ENCODE measurements at places on chromosomes 3 and 15. TPM values are rescaled to one million over a fixed set of nuclear protein-coding genes. Genes with fewer than 3 reads are reported as not detected.

Gene DPPA2
- total RNA-seq = not detected

Gene ZIC4
- total RNA-seq = not detected

DNA sequence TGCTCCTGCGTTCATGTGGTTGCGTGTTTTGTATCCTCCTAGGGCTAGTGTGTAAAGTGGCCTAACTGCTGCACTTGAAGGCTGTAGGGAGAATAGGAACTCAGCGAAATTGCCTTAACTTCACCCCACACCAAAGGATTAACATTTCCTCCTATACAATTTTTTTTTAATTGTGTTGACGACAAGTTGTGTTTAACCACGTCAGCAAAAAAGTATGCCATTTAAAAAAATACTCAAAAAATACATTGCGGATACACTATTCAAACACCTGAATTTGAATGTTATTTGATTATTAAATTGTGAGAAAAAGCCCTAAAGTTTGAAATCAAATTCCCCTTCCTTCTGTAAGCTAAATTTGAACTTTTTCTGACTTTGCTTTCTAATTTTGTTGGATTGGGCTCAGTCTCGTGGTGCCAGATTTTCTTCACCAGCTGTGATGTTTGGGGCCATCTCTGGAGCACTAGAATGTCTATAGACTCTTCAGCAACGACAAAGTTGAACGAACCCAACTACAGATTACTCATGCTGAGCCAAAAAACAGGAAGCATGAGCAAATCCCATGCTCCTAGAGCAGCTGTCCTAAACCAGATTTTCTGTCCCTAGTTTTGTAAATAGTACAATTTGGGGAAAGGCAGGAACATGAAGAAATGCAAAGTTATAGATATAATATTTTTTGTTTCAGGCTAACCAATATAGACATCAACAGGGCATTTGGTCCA, 8.1 kb upstream of the SLC9A9 start:
- no peaks in the 10 kb centered on the region for H3K36me3 ChIP-seq
- H3K4me3 ChIP-seq = no peak overlapping the region
- no peak for DNase-seq

- H3K27me3 ChIP-seq = no peaks in the 10 kb centered on the region
- no peak overlapping the region for H3K4me3 ChIP-seq
- H3K4me1 ChIP-seq = peaks cover 28% of the 10 kb centered on the region
- no peaks in the 10 kb centered on the region for H3K36me3 ChIP-seq
- no peak overlapping the region for H3K27ac ChIP-seq
Measured at GRCh38 chr3:71708476-71709105, 16.6 kb downstream of the EIF4E3 start.

- H3K27me3 ChIP-seq = no peaks in the 10 kb centered on the region
- DNase-seq = no peak
- no peak overlapping the region for H3K4me3 ChIP-seq
- H3K36me3 ChIP-seq = no peaks in the 10 kb centered on the region
- no peak overlapping the region for H3K27ac ChIP-seq
Measured at GRCh38 chr3:148954981-148955380, 36.4 kb upstream of the GYG1 start.

DNA sequence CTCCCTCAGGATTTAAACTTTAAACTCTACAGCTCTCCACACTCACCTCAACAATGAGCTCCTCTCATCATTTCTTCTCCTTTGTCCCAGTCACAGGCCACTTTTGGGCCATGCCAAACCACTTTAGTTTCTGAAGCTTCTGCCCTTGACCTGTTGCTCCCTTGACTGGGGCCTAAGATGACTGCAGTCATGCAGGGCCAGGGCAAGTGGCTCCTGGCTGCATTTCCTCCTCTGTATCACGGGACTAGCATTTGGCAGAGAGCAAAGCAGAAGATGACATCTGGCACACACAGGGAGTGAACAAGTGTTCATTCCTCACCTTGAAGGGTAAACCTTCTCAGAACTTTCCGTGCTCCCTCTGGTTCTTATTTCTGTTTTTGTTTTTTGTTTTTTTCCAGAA, 136.9 kb downstream of the PDE8A start:
- no peak for DNase-seq
- H3K27me3 ChIP-seq = no peaks in the 10 kb centered on the region
- H3K4me3 ChIP-seq = no peak overlapping the region
- H3K36me3 ChIP-seq = no peaks in the 10 kb centered on the region
- no peaks in the 10 kb centered on the region for H3K4me1 ChIP-seq

DNA sequence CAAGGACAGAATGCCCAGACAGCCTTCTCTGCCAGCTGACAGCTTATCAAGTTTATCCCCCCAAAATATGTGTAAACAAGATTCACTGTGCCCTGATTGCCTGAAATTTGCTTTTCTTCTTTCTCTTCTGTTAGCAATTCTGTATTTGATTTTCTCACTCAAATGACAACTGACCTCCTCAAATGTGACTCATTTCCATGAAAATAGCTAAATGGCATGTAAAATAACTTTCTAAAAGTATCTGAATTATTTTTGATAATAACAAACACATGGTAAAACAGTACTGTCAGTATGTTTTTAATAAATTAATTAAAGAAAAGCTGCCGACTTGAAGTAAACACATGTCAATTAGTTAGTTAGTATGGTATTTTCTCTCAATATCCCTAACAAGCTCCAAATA, 202.3 kb upstream of the STAC start:
- no peak overlapping the region for H3K4me3 ChIP-seq
- H3K4me1 ChIP-seq = no peaks in the 10 kb centered on the region
- DNase-seq = no peak
- no peaks in the 10 kb centered on the region for H3K36me3 ChIP-seq
- no peak overlapping the region for H3K27ac ChIP-seq

Gene STAC
- not detected for total RNA-seq

DNA sequence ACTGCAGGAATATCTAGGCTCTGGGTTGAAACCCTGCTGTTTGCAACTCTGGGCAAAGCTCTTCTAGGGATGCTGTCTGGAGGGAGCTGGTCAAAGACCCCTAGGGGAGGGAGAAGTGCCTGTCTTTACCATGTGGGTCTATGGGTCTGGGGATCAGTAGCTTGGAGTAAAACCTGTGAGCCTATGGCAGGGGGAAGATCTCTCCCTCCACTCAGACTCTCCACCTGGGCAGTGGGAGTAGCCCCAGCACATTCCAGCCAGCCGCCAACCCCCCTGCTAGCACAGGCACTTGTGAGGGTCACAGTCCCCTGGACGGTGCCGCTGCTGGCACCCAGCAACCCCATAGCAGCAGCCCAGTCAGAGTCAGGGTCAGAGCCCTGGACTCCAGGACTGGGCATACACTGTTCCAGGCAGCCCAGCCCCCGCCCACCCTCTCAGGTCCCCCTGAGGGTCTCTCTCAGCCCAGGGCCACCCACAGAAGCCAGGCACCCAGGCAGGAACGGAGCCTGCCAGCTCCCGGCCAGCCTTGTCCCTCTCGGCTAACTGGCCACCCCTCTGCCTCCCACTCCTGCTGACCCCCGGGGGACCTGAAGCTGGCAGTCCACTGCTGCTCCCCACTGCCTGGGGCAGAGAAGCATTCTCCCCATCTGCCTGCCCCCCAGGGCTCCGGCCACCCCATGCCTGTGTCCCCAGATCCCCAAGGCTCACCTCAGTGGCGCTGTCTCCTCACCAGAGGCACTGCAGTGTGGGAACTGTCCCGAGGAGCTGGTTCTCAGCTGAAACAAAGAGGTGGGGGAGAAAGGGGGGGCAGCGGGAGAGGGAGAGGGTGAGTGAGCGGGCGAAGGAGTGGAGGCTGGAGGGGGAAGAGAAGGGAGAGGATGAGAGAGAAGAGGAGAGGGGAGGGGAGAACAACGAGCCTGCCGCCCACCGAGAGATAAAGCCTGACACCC, 10.8 kb downstream of the GLYCTK start:
- no peaks in the 10 kb centered on the region for H3K36me3 ChIP-seq
- no peak for DNase-seq

DNA sequence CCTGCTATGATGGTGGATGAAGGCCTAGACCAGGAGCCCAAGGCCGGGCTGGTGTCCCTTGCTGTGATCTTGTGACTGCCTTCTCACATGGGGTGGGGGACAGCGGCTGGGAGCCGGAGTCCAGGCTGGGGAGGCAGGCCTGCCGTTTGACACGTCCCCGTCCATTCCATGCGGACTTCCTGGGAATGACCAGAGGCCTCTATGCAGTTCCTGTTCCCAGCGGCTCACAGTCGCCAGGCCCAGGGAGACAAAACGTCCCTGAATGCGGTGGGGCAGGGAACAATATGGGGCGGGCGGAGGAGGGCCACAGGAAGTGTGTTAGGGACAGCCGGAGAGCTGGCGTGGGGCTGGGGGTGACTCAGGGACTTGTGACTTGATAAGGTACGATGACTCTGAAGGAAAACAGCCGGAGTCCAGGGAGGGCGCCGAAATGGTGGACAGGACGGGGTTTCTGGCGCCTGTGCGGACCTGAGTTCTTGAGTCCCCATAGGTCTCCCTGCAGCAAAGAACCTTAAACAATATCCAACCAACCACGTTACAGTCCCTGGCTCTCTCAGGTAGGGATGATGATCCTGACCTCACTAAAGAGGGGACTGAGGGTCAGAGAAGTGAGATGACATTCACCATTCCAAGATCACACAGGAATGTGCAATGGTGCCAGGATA, 40.5 kb upstream of the SMAD6 start:
- no peaks in the 10 kb centered on the region for H3K36me3 ChIP-seq
- H3K4me3 ChIP-seq = no peak overlapping the region
- no peaks in the 10 kb centered on the region for H3K27me3 ChIP-seq
- H3K4me1 ChIP-seq = no peaks in the 10 kb centered on the region

Gene SV2B
- total RNA-seq = 0.15 TPM

GRCh38 chr3:13769422-13769821, 110.4 kb downstream of the WNT7A start:
- H3K4me1 ChIP-seq = no peaks in the 10 kb centered on the region
- H3K4me3 ChIP-seq = no peak overlapping the region
- DNase-seq = no peak
- H3K27me3 ChIP-seq = no peaks in the 10 kb centered on the region

- H3K27ac ChIP-seq = no peak overlapping the region
- no peak for DNase-seq
- H3K36me3 ChIP-seq = no peaks in the 10 kb centered on the region
- H3K27me3 ChIP-seq = no peaks in the 10 kb centered on the region
- H3K4me1 ChIP-seq = no peaks in the 10 kb centered on the region
Measured at GRCh38 chr3:112437146-112438022, 61.9 kb downstream of the BTLA start.

GRCh38 chr3:16520241-16520969, 6.9 kb upstream of the RFTN1 start:
- H3K27ac ChIP-seq = no peak overlapping the region
- no peak overlapping the region for H3K4me3 ChIP-seq
- no peaks in the 10 kb centered on the region for H3K36me3 ChIP-seq
- H3K27me3 ChIP-seq = no peaks in the 10 kb centered on the region

DNA sequence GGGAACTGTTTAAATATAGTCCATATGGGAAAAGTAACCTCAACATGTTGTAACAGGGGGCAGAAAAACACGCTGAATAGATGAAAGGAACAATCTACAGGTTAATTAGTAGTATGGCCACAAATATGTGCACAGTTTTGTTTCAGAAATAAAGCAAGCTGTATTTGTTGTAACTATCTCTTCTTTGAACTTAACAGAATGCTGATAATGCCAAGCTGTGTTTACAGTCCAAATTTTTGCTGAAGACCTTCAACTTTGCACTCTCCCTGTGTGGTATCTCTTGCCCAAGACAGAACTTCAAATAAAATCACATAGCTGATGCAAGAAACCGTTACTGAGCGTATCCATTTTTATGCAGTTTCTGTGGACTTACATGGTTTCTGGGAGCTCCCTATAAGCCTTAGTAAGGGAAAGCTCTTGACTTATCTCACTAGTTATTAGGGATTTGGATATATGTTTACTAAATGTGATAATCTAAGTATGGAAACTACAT, 425.4 kb upstream of the TPRG1 start:
- no peak overlapping the region for H3K27ac ChIP-seq
- H3K4me3 ChIP-seq = no peak overlapping the region
- no peak for DNase-seq
- H3K27me3 ChIP-seq = no peaks in the 10 kb centered on the region
- no peaks in the 10 kb centered on the region for H3K36me3 ChIP-seq

GRCh38 chr15:88810446-88810845, 7.2 kb downstream of the ACAN start:
- H3K27ac ChIP-seq = no peak overlapping the region
- no peak for DNase-seq
- no peaks in the 10 kb centered on the region for H3K27me3 ChIP-seq
- no peaks in the 10 kb centered on the region for H3K4me1 ChIP-seq

DNA sequence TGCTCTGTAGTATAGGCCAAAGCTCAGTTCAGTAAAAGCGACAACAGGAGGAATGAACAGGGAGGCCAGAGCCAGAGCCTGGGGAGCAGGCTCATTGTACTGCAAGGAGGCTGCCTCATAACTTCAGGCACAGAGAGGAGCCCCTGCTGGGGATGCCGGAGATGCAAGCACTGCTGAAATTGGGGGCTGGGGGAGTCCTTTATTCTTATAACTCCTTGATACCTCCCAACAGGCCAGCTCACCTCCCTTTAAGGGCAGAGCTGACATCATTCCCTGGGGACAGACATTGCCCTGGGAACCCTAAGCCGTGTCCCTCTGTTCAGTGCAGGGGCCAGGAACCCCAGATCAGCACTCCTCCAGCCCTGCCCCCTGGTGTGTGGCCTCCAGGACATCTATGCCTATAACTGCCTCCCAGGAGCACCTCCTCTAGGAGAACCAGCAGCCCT, 83.8 kb upstream of the MRPS22 start:
- no peaks in the 10 kb centered on the region for H3K4me1 ChIP-seq
- no peak overlapping the region for H3K4me3 ChIP-seq
- H3K27me3 ChIP-seq = no peaks in the 10 kb centered on the region
- DNase-seq = no peak
- no peaks in the 10 kb centered on the region for H3K36me3 ChIP-seq
- H3K27ac ChIP-seq = no peak overlapping the region

DNA sequence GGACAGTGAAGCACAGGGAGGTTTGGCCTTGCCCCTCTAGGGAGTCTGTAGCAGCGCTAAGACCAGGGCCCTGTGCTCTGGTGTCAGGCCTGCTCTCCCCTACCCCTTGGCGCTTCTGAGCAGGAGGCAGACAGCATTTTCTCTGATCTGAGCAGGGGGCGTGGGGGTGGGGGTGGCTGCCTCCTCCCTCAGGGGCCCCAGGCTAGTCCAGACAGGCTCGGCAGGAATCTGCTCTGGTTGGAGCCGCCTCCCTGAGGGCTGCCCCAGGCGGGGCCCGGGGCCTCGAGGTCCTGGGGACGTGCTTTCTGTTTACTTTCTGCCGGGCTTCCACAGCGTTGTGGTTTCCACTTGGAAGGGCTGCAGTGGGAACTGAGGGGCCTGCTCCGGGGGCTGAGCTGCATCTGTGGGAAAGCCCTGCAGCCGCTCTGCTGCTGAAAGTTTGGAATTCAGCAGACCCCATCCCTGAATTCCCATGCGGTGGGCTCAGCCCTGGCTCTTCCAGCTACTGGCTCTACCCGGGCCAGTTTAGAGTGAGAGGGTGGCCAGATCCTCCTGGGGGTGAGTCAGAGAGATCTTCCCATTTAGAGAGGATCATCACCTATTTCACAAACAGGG, 105.4 kb downstream of the LINGO1 start:
- no peaks in the 10 kb centered on the region for H3K36me3 ChIP-seq
- H3K4me3 ChIP-seq = no peak overlapping the region
- no peak for DNase-seq
- H3K27ac ChIP-seq = no peak overlapping the region
- no peaks in the 10 kb centered on the region for H3K4me1 ChIP-seq

- peaks cover 55% of the 10 kb centered on the region for H3K36me3 ChIP-seq
- H3K27me3 ChIP-seq = no peaks in the 10 kb centered on the region
- no peak overlapping the region for H3K27ac ChIP-seq
- H3K4me3 ChIP-seq = no peak overlapping the region
- H3K4me1 ChIP-seq = no peaks in the 10 kb centered on the region
Measured at GRCh38 chr15:40287505-40287904, 4.6 kb upstream of the ANKRD63 start.

All from naive thymus-derived CD4-positive, alpha-beta T cell (primary cell).